Renal pelvis (tissue), 12 donors: ENCODE measurements at places on chromosomes 13 and 19.

GRCh38 chr13:43041369-43041921 is 18.1 kb downstream of the DNAJC15 start:
- DNase-seq = no peak

DNA sequence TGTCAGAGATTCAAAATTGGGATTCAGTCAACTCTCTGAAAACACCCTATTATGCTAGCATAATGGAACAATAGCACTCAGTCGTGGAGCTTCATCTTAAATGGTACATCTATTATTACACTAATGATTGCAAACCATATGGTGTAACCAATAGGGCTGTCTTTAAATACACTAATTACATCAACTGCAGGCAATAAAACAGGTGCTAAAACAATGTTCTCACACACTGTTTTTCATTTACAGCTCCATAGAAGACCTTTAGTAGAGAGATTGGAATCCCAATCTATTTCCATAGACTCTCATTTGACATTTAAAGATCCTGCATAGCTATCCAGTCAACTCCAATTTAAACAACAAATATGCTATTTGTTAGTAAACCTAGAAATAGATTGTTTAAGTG is 1917.4 kb downstream of the OLFM4 start:
- no peak for DNase-seq

DNA sequence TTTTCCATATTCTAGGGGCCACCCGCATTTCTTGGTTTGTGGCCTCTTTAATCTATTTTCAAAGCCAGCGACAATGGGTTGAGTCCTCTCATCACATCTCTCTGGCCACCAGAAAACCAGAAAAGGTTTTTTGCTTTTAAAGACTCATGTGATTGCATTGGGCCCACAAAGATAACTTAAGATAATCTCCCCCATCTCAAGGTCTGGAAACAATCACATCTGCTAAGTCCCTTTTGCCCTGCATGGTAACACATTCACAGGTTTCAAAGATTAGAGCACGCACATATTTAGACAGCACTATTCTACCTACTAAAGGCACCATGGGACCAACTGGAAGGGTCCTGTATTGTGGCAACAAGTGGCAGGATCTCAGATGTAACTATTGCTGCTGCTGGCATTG is 147.0 kb upstream of the MIR17HG start:
- no peak for DNase-seq

GRCh38 chr13:70756088-70756487 is 647.8 kb upstream of the KLHL1 start:
- no peak for DNase-seq

GRCh38 chr19:50646074-50646807 is 3.0 kb upstream of the C19orf81 start:
- no peak for DNase-seq

DNA sequence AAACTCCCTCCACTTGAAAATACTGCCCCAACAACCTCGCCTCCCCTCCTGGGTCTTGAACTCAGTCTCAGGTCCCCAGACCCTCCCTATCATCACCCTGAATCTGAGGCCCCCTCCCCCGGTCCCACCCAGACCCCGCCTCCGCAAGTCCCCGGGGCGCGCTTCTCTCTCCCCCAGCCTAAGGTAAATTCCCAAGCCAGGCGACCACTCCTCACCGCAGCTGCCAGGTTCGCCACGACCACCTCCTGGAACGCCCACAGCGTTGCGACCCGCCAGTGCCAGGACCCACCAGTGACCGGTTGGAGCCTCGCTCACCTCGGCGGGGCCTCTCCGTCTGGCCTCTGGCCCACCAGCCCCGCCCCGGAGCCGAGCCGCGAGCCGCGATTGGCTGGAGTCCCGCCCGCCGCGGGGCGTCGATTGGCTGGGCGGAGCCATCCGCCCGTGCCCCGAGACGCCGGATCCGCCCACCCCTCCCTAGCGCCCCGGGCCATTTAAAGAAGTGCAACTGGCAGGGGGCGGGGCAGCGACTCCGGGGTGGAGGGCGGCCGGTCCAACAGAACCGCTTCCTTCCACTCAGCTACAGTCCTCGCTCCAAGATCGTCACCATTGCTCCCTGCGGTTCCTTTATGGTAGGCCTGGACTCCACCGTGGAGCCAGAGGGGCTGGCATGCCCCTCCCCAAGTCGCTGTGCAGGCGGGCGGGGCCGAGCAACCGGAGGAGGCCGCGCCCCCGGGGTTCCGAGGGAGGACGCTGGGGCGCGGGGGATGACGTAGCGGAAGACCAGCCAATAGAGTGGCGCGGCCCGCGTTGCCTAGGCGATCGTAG is at the start of gene SERTAD3:
SERTAD3 (minus strand) TSS at position 336 of the 825 bp plus-strand sequence. CDS start 2,255 bp downstream, outside the sequence.
- peak; percentile 98 for DNase-seq

DNA sequence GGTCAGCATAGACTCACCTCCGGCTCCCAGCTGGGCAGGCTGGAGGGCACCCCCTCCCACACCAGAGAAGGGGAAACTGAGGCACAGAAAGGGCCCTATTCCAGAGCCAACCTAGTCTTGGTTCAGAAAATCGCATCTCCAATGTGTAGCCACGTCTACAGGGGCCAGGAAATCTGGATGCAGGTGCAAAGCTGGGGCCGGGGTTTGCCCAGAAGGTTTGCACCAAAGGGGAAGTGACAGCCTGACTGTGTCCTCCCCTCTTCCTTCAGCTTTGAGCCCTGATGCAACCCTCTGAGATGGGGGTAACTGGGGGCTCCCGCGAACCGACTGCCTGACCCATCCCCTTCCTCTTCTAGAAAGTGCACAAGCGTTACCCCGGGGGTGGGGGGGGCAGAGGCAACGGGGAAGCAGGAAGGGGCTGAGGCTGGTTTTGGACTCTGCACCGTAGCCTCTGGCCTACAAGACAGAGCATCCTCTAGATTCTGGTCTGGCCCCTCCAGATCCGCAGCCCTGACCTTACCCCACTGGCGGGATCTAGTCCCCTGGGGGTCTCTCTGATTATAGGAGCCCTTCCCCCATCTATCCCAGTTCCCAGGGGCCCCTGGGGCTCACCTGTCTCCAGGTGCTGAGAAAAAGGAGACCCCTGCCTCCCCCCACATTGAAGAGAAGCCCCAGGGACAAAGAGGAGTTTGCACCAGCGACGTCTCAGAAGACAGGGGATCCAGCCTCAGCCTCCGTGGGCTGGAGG is 1.1 kb upstream of the ONECUT3 start:
- DNase-seq = no peak

GRCh38 chr19:17455308-17456123 is 5.2 kb downstream of the NXNL1 start:
- DNase-seq = no peak

- peak; percentile 31 for DNase-seq
Observed at GRCh38 chr13:100234524-100235136, 145.7 kb downstream of the PCCA start.

DNA sequence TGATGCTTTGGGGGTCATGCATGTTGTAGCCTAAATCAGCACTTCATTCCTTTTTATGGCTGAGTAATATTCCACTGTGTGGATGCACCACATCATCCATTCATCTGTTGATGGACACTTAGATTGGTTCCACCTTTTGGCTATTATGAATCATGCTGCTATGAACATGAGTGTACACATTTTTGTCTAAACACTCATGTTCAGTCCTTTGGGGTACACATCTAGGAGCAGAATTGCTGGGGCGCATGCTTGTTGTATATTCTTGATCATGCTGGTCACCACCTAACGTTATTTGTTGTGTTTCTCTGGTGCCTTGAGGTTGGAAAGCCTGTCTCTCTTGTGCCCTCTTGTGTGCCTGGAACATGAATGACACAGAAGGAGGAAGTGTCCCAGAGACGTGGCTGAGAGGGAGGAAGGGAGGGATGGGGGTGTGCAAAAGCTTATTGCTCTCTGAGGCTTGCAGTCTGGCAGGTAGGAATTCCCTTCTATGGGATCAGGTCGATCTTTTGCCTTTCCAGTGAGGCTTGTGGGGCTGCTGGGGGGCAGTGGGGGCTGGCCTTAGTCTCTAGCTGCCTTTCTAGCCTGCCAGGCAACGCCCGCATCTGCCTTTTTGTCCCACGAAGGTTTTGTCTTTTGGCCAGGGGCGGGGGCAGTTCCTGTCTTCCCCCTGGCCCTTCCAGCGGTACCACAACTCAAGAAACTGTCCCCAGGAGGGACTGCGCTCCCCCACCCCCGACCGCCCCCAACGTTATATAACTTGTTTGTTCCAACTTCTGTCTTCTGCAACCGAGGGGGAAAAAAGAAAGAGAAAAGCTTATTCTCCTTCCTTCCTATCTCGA is 7.6 kb downstream of the KLHL26 start:
- DNase-seq = no peak

DNA sequence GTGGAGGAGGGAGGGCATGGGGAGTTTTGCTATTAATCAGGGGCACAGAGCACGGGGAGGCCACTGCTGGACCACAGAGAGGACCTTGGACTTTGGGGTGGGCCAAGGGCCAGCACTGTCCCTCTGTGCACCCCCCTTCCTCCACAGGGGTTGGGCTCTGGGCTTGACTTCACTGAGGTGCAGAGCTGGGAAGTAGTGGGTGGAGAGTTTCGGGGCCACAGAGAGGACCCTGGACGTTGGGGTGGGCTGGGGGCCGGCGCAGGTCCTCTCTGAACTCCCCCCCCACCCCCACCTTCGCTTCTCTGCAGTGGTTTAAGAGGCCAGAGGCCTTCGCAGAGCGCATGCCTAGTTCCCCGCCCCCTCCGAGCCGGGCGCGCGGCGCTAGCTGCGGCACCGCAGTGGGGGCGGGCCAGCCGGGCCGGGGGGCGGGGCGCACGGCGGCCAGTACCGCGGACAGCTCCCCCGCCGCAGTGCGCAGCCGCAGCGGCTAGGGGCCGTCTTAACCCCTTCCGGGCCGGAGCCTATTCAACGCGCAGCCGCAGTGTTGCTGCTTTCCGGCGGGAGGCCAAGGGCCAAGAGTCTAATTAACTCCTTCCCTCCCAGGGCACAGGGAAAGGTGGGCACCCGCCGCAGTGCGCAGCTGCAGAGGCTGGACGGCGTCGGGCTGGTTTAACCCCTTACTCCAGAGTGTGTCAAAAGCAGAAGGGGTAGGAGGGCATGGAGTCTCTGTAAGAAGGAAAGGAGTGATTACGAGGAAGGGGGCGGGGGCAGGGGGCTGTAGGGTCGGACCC is 3.7 kb downstream of the KCNC3 start:
- peak; percentile 67 for DNase-seq

DNA sequence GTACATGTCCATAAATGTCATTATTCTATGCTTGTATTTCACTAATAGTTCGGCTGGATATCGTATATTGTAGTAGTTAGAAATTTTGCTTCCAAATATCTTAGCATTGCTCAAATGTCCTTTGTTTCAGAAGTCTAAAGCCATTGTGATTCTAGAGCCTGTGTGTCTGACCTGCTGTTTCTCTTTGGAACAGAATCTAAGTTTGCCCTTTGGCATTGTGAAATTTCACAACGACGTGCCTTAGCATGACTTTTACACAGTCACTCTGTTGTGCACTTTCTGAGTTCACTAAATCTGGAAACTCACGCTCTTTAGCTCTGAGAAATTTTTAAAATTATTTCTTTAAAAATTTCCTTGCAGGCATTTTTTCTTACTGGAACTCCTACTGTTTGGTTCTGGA is 152.2 kb downstream of the TBC1D4 start:
- DNase-seq = no peak

DNA sequence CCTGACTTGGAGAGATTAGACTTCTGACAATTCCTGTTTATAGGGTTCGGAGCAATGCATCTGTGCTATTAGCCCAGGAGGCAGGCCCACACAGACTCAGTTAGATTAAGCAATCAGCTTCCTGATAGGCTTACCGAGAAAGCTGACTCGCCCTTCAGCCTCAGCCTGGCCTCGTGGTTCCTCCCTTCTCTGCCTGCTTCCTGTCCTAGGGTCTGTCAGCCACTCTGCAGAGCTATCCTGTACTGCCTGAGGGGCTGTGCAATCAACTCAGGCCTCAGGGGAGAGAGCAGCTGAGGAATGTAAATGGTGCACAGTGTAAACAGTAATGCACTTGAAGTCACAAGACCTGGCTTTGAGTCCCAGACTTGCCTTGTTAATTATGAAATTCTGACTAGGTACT is 30.7 kb downstream of the HTR2A start:
- no peak for DNase-seq

- no peak for DNase-seq
Observed at GRCh38 chr19:1417681-1418495, 10.5 kb downstream of the DAZAP1 start.

- DNase-seq = no peak
Observed at GRCh38 chr13:35917252-35917941, 213.8 kb downstream of the DCLK1 start.

DNA sequence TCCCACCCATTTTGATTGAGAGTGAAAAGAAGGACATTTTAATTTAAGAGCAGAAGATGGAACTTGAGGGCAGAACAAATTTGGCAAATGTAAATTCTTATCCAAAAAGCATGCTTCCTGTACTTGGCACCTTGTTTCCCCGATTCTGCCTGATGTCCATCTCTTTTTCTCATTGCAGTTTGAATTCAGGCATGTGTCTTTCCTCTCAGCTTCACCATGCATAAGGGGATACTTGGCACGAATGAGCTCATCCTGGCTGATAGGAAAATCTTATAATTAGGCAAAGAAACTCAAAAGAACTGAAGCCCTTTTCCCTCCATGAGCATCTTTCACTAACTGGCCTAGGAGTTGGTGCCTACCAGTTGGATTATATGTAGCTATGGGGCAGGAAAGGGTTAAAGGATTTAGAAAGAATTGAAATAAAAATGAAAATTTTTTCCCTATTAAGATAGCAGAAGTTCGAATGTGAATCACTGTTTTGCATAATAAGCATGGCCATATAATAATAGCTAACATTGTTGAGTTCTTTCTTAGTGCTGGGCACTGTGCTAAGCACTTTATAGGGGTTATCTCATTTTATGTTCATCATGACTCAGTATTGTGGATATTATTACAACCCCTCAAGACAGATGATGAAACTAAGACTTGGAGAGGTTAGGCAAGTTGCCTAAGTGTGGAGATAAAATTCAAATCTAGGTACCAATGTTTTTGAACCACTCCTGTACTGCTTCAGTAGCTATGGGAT is 386.6 kb downstream of the KCNRG start:
- DNase-seq = no peak

DNA sequence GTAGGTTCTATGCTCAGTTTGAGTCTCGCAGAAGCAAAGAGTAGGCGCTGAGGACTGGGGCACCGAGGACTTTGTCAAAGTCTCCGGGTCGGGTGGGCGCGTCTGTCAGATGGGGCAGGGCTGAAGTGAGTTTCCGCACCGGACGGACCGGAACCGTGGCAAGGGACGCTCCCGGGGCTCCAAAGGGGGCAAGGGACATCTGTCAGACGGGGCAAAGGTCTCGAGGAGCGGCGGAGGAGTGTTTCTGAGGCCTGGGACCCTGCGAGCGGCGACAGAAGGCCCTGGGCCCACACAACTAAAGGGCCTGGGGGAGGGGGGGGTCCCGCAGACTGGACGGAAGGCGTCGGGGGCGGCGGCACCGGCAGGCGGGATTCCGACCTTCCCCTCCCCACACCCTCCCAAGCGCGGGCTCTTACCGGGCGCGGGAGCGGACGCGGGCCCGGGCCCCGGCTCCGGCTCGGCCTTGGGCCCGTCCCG is 13.3 kb upstream of the AKAP8L start:
- DNase-seq = no peak

- no peak for DNase-seq
Observed at GRCh38 chr19:45025264-45025663, 13.6 kb upstream of the CLASRP start.

GRCh38 chr13:26344980-26345379 is 91.1 kb downstream of the CDK8 start:
- DNase-seq = no peak

GRCh38 chr19:33143897-33144405 is 12.0 kb downstream of the WDR88 start:
- peak; percentile 63 for DNase-seq

- DNase-seq = no peak
Observed at GRCh38 chr19:55084416-55084815, 8.7 kb downstream of the EPS8L1 start.
